Stimulated activated CD8-positive, alpha-beta memory T cell treated with anti-CD3 and anti-CD28 coated beads, Interleukin-2, amount 100 ng/mL, for 48 hours (primary cell): ENCODE measurements at places on chromosomes 6 and 20.

GRCh38 chr6:112362027-112362795 is 15.1 kb downstream of the RFPL4B start:
- DNase-seq = no peak

GRCh38 chr20:44389871-44390270 is 34.4 kb downstream of the HNF4A start:
- no peak for DNase-seq

- DNase-seq = no peak
These were observed 114.6 kb downstream of the RCAN2 start for GRCh38 chr6:46376562-46377061.

- no peak for DNase-seq
These were observed 62.8 kb downstream of the LY86 start for GRCh38 chr6:6651335-6651734.

GRCh38 chr20:31474758-31475427 is at the start of the genes DEFB124 and REM1:
Gene DEFB124 (minus strand): TSS chr20:31475127. CDS start chr20:31473013, 2,114 bp downstream.
Gene REM1 (plus strand): TSS chr20:31475288. CDS start chr20:31476446, 1,158 bp downstream.
- DNase-seq = no peak

DNA sequence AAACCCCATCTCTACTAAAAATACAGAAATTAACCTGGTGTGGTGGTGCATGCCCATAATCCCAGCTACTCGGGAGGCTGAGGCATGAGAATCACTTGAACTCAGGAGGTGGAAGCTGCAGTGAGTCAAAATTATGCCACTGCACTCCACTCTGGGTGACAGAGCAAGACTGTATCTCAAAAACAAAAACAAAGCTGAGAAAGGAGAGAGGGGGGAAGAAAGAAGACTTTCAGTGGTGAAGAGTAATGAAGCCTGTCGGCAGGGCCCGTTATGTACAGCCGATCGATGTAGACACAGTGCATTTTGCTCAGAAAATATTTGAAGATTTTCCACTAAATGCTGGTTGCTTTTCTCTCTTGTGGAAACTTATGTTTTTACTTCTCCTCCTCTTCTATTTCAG is 13.8 kb downstream of the VAPB start:
- DNase-seq = no peak

- DNase-seq = no peak
These were observed 20.2 kb downstream of the SNHG17 start for GRCh38 chr20:38414769-38415450.

DNA sequence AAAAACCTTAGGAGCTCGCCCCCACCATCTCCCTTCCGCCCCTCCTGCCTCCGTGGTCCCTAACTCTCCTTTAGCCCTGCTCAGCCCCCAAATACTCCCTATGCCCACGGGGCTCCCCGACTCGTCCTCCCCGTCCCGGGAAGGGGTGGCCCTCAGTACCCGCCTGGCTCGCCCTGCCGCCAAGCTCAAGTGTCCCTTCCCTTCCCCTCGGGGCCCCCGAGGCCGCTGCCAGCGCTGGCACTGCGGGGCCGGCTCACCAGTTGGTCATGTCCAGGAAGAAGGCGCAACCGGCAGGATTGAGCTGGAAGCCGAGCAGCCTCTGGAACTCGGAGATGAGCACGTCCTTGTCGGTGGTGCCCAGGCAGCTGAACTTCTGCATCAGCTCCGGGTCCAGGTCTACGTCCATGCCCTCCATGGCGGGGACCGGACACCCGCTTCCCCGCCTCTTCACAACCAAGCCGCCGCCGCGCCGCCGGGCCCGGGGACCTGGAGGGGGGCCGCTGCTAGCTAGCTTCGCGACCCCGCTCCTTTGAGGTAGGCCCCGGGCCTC is 303 bp downstream of the ILRUN start:
- peak; percentile 23 for DNase-seq

- DNase-seq = no peak
These were observed 64.9 kb upstream of the CITED2 start for GRCh38 chr6:139439349-139439748.

GRCh38 chr20:17873410-17874270 is 95.0 kb downstream of the SNX5 start:
- no peak for DNase-seq

DNA sequence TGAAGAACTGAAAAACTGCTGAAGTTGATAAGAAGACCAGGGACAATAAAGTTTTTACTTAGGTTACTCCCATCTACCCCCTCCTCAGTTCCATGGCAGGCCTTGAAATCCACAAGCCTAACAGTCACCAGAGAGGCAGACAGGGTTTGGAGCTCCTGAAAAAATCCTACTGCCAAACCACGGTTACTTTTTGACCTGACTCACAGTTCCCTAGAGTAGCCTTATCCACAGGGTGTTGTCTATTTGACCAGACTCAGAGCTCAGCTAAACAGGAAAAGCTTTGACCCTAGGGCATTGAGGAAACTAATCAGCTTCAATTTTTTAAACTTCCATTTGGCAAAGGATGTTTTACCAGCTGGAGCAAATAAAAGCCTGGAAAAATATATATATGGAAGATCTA is 257.7 kb upstream of the NT5E start:
- DNase-seq = no peak

DNA sequence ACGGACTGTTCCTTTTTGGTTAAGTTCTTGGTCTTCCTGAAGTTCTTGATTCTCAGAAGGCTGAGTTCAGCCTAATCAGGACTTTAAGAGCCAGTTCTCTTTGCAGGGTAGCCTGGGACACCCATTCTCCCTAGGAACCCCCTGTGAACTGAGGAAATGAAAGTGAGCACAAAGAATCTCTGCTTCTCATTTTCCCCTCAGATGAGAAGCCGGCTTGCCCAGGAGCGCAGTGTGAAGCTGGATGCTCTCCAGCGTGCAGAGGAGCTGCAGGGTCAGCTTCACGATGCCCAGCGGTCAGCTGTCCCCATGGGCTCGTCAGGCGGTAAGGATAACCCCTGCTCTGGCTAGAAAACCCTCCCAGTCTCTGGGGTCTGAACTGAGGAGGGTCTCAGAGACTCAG is 34.0 kb downstream of the CD164 start:
- no peak for DNase-seq

DNA sequence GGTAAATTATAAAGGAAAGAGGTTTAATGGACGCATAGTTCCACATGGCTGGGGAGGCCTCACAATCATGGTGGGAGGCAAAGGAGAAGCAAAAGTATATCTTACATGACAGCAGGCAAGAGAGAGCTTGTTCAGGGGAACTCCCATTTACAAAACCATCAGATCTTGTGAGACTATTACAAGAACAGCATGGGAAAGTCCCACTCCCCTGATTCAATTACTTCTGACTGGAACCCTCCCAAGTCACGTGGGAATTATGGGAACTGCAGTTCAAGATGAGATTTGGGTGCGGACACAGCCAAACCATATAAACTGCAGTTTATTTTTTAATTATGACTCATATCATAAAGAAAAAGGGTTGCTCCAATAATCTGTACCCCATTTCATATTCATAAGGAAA is 22.3 kb upstream of the HLA-DQA2 start:
- DNase-seq = no peak

GRCh38 chr6:52653151-52653550 is 17.8 kb upstream of the TMEM14A start:
- no peak for DNase-seq

DNA sequence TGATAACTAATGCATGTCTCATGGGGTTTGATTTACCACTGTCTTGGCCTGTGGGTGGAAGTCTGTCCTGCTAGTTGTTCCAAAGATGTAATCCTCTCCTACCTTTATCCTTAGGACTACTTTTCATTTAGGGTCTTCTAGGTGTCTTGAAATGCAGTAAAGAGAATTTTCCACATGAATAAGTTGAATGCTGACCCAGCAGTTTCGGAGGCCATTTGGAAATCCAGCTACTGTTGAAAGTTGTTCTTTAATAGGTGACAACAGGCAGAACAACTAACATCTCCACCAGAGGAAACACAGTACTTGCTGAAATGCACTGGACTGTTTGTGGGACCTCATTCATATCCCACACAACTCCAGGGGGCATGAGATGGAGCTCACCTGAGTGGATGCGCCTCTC is 478.1 kb downstream of the BTBD3 start:
- DNase-seq = no peak

GRCh38 chr6:218153-219018 is 73.9 kb upstream of the DUSP22 start:
- no peak for DNase-seq

DNA sequence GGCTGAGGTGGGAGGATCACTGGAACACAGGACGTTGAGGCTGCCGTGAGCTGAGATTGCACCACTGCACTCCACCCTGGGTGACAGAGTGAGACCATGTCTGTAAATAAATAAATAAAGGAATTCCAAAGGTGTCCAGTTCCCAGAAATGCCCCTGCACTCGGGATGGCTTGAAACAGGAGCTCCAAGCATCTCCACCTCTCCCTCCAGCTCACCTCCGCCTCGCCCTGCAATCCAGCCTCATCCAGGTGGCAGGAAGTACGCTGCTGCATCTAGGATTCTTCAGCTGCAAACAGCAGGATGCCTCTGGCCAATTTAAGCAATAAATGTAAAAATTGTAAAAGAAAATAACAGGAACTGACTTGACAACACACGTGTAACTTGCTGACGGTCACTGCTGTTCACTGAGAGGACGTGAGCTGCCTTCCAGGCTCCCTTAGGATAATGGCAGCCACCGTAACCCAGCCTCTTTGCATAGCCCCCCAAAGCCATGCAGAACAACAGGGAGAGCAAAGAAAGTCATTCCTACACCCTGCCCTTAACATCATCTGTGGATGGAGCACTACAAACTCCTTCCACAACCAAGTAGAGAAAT is 11.4 kb upstream of the GRM4 start:
- no peak for DNase-seq

GRCh38 chr6:77401231-77401630 is 62.1 kb downstream of the HTR1B start:
- DNase-seq = no peak

DNA sequence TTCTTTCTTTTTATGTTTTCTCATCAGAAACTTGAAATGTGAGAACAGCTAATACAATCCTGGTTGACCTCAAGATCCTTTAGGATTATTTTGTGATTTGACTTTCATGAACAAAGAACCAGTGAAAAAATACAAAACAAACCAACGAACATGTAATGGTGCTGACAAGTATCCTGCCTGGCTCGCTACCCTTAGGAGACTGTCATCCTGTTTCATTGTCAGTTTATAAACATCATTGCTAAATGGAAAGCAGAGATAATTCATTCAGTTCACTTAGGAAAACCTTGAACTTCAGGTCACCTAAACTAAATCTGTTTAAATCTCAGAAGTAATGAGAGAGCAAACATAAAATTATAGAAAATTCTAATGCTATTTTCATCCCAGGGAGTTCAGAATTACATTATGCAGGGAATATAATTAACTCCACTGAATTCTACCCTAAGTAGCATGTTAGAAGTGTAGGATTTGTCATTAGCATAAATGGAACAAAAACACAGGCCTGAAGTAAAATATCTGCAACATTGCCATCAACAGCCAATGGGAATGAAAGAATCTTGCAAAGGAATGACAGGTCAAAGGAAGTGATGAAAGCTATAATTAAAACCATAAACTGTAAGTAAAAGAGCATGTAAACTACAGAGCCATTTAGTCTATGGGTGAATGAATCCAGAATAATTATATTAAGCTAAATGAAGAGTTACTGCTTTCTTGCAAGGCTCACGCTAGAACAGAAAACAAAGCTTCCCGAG is 401.2 kb upstream of the MANEA start:
- DNase-seq = no peak

GRCh38 chr6:112153926-112154607 is 66.7 kb downstream of the FAM229B start:
- DNase-seq = no peak

GRCh38 chr6:39102821-39103136 is 12.2 kb downstream of the SAYSD1 start:
- DNase-seq = no peak

GRCh38 chr6:133169901-133170300 is 71.3 kb upstream of the EYA4 start:
- DNase-seq = no peak

- no peak for DNase-seq
These were observed 158.6 kb downstream of the TSHZ2 start for GRCh38 chr20:53130795-53131194.

GRCh38 chr6:154448448-154449096 is 61.9 kb downstream of the CNKSR3 start:
- no peak for DNase-seq

DNA sequence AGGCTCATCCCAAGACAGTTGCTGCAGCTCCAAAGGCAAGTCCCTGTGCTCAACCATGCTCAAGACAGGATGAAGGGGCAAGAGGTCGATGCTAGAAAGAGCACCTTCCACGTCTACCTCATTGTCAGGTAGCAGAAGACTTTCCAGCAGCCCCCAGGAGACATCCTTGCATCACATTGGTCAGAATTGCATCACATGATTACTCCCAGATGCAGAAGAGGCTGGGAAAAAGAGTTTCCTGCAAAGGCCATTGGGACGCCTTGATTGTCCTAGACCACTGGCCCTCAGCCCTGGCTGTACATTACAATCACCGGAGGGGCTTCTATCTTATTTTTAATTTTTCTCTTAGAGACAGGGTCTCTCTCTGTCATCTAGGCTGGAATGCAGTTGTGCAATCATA is 17.3 kb upstream of the ZNF334 start:
- no peak for DNase-seq

DNA sequence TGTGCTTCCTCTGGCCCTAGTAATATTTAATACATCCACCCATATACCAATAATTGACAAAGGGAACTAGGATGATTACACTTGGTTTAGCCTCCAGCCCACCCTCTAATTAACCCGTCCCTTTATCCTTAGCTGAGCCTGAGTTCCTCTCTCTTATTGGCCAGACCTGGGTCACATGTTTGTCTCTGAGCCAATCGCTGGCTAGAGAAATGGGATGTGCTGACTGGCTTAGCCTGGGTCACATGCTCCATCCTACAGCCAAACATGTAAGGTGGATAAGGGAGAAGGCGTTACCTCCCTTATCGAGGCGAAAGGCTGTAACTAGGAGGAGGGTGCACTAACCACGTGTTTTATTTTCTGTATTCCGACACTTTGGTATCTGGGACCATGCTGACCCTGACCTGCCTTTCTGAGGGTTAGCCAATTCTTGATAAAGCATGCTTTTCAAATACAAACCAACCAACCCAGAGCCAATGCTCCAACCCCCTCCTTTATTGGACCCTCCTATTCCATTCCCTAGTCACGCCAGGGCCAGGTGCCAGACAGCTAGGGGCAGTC is 262.7 kb downstream of the PREX1 start:
- DNase-seq = no peak

GRCh38 chr6:91895599-91896285 is 1308.9 kb upstream of the MAP3K7 start:
- no peak for DNase-seq
